ENCODE measurements at places on chromosomes 13 and 19. TPM values are rescaled to one million over a fixed set of nuclear protein-coding genes. Genes with fewer than 3 reads are reported as not detected.
A peak's percentile ranks its signal among the peaks of the same experiment; 100 is the strongest.

The ERICH6B gene
- total RNA-seq, result not detected

The ZNF99 gene
- not detected for total RNA-seq

The ZNF497 gene
- total RNA-seq, result 2.7 TPM

The ZIC2 gene
- 196 TPM for total RNA-seq

The FGF9 gene
- not detected for total RNA-seq

The PLIN4 gene
- not detected for total RNA-seq

The TINCR gene
- 13.5 TPM for total RNA-seq

DNA sequence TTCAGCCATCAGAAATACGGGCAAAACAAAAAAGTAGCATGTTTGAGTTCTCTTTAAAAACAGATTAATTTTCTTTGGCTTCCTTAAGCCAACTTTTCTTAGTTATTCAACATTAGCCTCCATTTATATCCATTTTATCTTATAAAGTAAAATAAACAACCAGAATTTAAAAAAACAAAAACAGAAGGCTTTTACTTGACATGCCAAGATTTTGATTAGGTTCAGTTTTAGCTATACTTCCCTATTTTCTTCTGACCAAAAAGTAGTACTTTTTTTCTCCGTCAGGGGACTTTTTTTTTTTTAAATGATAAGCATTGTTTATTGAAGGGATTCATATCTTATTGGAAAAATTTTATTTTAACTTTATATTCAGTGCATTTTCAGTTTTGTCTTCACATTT, 18.1 kb downstream of the RNASEH2B start:
- no peak overlapping the region for H3K4me3 ChIP-seq
- peaks cover 4% of the 10 kb centered on the region for H3K4me1 ChIP-seq
- H3K36me3 ChIP-seq, result peaks cover 23% of the 10 kb centered on the region
- no peak overlapping the region for H3K27ac ChIP-seq
- H3K27me3 ChIP-seq, result no peaks in the 10 kb centered on the region

DNA sequence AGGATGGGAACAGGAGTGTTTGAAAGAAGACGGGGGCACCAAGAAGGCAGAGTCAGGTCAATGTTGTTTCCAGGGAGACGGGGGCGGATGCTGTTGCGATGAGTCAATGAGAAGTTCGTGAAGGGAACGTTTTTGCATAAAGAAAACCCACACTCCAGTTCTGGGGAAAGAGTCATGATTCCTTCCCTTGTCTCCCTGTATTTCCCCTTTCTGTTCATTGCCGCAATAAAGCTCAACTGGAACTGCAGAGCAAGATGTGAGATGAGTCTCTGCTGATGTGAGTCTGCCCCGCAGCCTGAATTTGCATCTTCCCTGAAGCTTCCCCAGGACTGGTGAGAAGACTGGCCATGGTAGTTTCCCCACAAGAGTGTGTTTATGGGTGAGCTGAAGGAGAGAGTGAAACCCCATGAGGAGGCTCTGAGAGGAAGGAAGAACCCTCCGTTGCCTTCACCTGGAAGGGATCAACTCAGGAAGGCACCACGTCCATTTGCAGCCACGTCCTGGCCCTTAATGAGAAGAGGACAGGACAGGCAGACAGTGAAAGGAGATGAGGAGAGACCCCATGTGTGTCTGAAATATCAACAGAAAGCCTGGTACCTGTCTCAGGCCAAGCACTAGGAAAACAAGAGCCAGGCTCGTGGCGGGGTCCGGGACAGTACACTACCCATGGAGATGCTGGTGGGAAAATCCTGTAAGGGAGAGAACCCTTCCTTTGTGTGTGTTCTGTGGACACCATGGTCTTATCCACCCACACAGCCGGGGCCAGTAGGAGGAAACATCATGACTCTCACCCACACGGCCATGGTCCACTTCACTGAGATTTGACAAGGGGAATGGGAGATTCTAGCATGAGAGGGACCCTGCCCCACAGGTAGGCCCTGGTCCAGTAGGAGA, 13.7 kb downstream of the LILRA1 start:
- no peak overlapping the region for H3K27ac ChIP-seq
- H3K4me1 ChIP-seq, result no peaks in the 10 kb centered on the region
- peak; percentile 71 for DNase-seq

GRCh38 chr19:42316223-42317211, 3.4 kb downstream of the TMEM145 start:
- no peaks in the 10 kb centered on the region for H3K36me3 ChIP-seq
- peaks cover 11% of the 10 kb centered on the region for H3K4me1 ChIP-seq
- no peak overlapping the region for H3K27ac ChIP-seq
- peaks cover 21% of the 10 kb centered on the region for H3K27me3 ChIP-seq
- H3K4me3 ChIP-seq, result no peak overlapping the region
- no peak for DNase-seq

- DNase-seq, result no peak
- no peak overlapping the region for H3K4me3 ChIP-seq
- H3K4me1 ChIP-seq, result peaks cover 5% of the 10 kb centered on the region
- H3K36me3 ChIP-seq, result no peaks in the 10 kb centered on the region
Observed at GRCh38 chr19:47587295-47587694, 14.3 kb upstream of the ZNF541 start.

GRCh38 chr19:11261971-11262839, at the start of gene DOCK6:
Gene DOCK6, minus strand, starts transcription at chr19:11262524. Its CDS starts 84 bp downstream, at chr19:11262440.
- no peaks in the 10 kb centered on the region for H3K27me3 ChIP-seq
- DNase-seq, result no peak
- peak within 1 kb of the TSS; percentile 77 for H3K4me3 ChIP-seq
- H3K4me1 ChIP-seq, result peaks cover 21% of the 10 kb centered on the region
- H3K36me3 ChIP-seq, result no peaks in the 10 kb centered on the region
- peak within 1 kb of the TSS; percentile 84 for H3K27ac ChIP-seq

GRCh38 chr13:84896128-84896527, 903.1 kb downstream of the SLITRK6 start:
- H3K4me1 ChIP-seq, result no peaks in the 10 kb centered on the region
- H3K4me3 ChIP-seq, result no peak overlapping the region
- no peaks in the 10 kb centered on the region for H3K27me3 ChIP-seq
- no peak overlapping the region for H3K27ac ChIP-seq
- DNase-seq, result no peak

DNA sequence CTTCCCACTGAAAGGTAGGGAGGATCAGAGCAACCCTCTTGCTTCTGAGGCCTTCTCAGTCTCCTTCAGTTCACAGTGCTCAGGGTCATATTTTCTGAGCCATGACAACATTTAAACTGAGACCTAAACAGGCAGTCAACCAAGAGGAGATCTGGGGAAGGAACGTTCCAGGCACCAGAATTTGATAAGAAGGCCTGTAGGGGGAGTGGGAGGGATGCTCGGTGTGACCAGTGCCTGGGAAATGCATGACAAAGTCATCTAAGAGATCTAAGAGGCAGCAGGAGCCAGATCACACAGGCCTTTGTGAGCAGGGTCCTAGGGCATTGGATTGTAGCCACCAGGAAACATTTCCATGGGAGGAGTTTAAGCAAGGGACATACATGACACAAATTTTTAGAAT, 71.6 kb downstream of the SHISA2 start:
- no peaks in the 10 kb centered on the region for H3K27me3 ChIP-seq
- DNase-seq, result no peak
- no peaks in the 10 kb centered on the region for H3K36me3 ChIP-seq
- no peak overlapping the region for H3K27ac ChIP-seq
- peaks cover 33% of the 10 kb centered on the region for H3K4me1 ChIP-seq
- H3K4me3 ChIP-seq, result no peak overlapping the region

GRCh38 chr13:79560954-79561353, 80.0 kb downstream of the NDFIP2 start:
- H3K27me3 ChIP-seq, result no peaks in the 10 kb centered on the region
- H3K4me1 ChIP-seq, result no peaks in the 10 kb centered on the region
- no peak for DNase-seq
- no peak overlapping the region for H3K27ac ChIP-seq
- peaks cover 14% of the 10 kb centered on the region for H3K36me3 ChIP-seq

GRCh38 chr13:97028441-97029299, 34.4 kb upstream of the OXGR1 start:
- H3K27ac ChIP-seq, result no peak overlapping the region
- no peak overlapping the region for H3K4me3 ChIP-seq
- DNase-seq, result peak; percentile 88
- peaks cover 15% of the 10 kb centered on the region for H3K4me1 ChIP-seq
- H3K27me3 ChIP-seq, result no peaks in the 10 kb centered on the region

- H3K27ac ChIP-seq, result no peak overlapping the region
- no peak overlapping the region for H3K4me3 ChIP-seq
- H3K4me1 ChIP-seq, result peaks cover 2% of the 10 kb centered on the region
- no peaks in the 10 kb centered on the region for H3K36me3 ChIP-seq
- no peaks in the 10 kb centered on the region for H3K27me3 ChIP-seq
- DNase-seq, result no peak
Observed at GRCh38 chr19:48608798-48609263, 2.3 kb downstream of the SPACA4 start.

DNA sequence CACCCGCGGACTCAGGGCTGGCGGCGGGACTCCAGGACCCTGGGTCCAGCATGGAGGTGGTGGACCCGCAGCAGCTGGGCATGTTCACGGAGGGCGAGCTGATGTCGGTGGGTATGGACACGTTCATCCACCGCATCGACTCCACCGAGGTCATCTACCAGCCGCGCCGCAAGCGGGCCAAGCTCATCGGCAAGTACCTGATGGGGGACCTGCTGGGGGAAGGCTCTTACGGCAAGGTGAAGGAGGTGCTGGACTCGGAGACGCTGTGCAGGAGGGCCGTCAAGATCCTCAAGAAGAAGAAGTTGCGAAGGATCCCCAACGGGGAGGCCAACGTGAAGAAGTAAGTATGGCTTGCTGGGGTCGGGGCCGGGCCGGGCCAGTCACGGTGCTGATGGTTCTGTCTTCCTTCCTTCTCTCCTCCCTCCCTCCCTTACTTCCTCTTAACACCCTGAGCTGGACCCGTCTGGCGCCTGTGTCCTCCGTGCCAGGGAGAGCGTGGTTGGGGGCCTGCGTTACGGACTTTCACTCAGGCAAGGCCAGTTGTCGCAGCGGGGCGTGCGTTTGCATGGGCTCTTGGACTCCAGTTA, 1.4 kb downstream of the STK11 start:
- H3K36me3 ChIP-seq, result peaks cover 1% of the 10 kb centered on the region
- H3K27me3 ChIP-seq, result no peaks in the 10 kb centered on the region
- H3K4me1 ChIP-seq, result peaks cover 52% of the 10 kb centered on the region
- H3K4me3 ChIP-seq, result peak overlapping the region; percentile 94
- no peak for DNase-seq

DNA sequence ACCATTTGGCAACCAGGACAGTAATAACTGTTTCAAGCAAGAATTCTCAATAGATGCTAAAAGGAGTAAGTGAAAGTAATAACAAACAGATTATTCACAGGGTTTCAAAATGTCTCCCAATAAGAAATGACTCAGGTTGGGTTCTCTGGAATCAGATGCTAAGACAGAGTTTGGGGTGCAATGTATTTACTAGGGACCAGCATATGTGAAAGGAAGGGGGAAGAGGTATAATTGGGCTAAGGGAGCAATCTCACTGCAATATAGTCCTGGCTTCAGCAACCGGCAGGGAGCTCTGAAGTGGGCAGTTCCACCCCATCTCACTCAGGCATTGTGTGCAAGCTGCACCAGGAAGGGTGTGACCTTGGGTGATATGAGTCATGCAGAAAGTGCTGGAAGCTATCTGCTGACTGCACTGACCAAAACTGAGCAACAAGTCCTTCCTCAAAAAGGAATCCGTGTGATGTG, 23.4 kb downstream of the ZDHHC20 start:
- H3K36me3 ChIP-seq, result peaks cover 11% of the 10 kb centered on the region
- H3K27ac ChIP-seq, result peak overlapping the region; percentile 81
- H3K27me3 ChIP-seq, result no peaks in the 10 kb centered on the region
- H3K4me1 ChIP-seq, result peaks cover 25% of the 10 kb centered on the region
- peak overlapping the region; percentile 39 for H3K4me3 ChIP-seq

DNA sequence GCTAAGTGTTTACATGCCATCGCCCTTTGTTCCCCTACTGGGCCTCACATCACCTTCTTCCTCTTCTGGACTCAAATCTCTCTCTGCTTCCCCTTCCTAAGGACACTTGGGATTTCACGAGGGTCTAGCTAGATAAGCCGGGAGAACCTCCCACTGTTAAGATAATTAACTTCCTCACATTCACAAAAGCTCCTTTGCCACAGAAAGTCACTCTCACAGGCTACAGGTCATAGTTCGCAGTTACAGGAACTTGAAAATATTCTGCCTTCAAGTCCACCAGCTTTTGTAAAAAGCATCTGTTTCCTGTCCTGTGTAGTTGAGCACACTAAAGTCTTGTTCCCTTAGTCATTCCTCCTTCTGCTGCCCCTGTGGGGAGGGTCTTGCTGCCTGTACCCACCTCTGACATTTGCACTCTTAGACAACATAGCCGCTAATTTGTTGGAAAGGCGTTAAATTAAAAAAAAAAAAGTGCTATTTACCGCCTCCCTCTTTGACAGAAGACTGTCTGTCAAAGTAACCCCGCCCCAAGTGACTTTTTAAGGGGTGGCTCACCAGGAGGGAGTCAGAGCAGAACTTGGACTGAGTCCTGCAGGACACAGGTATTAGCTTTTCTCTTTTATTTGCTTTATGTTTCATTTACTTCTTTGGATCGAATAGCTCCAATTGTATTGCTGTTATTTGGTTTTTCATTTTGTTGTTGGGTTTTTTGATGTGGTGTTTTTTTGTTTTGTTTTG, 26.8 kb upstream of the CEACAM21 start:
- no peaks in the 10 kb centered on the region for H3K36me3 ChIP-seq
- no peaks in the 10 kb centered on the region for H3K4me1 ChIP-seq
- no peak for DNase-seq
- peaks cover 39% of the 10 kb centered on the region for H3K27me3 ChIP-seq
- no peak overlapping the region for H3K4me3 ChIP-seq

GRCh38 chr19:12596927-12597548, 13.6 kb downstream of the ZNF490 start:
- H3K27me3 ChIP-seq, result no peaks in the 10 kb centered on the region
- no peak overlapping the region for H3K27ac ChIP-seq
- no peak overlapping the region for H3K4me3 ChIP-seq
- no peaks in the 10 kb centered on the region for H3K4me1 ChIP-seq
- H3K36me3 ChIP-seq, result peaks cover 27% of the 10 kb centered on the region

DNA sequence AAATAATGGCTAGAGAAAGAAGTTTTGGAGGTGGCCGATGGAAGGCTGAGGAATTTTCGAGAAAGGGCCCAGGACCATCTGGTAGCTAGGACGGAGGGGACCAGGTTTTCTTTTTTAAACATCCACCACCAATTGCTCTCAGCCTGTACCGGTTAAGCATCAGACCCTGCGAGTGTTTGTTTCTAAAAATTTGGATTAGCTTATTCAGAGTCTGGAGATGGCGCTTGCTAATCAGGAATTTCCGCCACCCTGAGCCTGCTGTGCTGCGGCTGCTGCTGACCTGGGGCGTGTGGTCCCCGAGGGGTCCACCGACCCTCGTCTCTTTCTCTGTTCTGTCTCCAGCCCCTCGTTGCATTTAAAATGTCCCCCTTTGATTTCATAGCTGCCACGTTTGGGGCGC, 2.0 kb downstream of the UHRF1 start:
- peak overlapping the region; percentile 97 for H3K27ac ChIP-seq
- H3K36me3 ChIP-seq, result no peaks in the 10 kb centered on the region
- H3K27me3 ChIP-seq, result no peaks in the 10 kb centered on the region

Data from osteocyte (in vitro differentiated cells).